GOT3 (cell line): ENCODE measurements at places on chromosomes 4 and X.

DNA sequence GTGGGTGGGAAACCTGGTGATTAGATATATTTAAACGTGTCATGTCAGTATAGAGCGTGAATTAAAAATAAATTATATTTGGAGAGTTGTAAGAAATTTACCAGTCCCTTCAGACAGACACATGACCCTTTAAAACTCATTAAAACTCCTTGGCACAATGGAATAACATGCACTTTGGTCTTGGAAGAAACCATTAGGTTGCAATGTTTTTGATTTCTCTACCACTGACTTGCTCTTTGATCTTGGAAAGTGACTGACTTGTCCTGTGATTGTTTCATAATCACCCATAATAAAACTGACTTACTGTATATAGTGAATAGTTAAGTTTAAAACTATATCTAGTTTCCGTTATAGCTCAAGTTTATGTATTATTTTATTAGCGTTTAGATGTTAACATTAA, 35.8 kb downstream of the FHL1 start:
- no peak for DNase-seq

GRCh38 chr4:182074139-182074538, 169.1 kb upstream of the TENM3 start:
- no peak for DNase-seq

GRCh38 chrX:130669233-130669632, 233.8 kb downstream of the ENOX2 start:
- DNase-seq = no peak

GRCh38 chr4:108814326-108814725, 51.5 kb upstream of the ETNPPL start:
- no peak for DNase-seq

GRCh38 chr4:70182517-70183167, 12.9 kb upstream of the ODAM start:
- DNase-seq = no peak

- DNase-seq = no peak
Observed at GRCh38 chr4:26175006-26175786, 145.6 kb upstream of the RBPJ start.

- no peak for DNase-seq
Observed at GRCh38 chr4:160375772-160376452, 1273.0 kb downstream of the RAPGEF2 start.

DNA sequence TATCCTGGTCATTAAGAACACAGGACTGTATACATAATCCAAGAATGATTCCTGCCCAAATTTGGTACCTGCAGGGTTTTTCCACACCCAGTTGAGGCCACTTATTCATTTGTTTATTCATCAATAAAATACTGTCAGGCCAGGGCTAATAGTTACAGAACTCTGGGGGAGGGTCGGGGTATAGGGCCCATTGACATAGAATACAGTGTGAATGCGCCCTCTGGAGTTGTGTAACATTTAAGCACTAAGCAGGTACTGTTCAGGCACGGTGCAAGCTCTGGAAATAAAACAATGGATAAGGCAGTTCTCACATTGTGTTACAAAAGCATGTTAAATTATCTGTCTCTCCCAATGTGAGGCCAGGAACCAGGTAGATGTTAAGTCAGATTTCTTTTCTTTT, 30.8 kb upstream of the LRBA start:
- DNase-seq = no peak
